Esophagus mucosa (tissue), 1 donor: ENCODE measurements at places on chromosomes 12 and 14. TPM values are rescaled to one million over a fixed set of nuclear protein-coding genes. Genes with fewer than 3 reads are reported as not detected.

Gene KRT75
- 0.84 TPM for total RNA-seq

Gene LHX5
- not detected for total RNA-seq

Gene RBP5
- 0.76 TPM for total RNA-seq

Gene ZNF26
- 4.7 TPM for total RNA-seq

Gene KRT85
- not detected for total RNA-seq

Gene KRT3
- 1.0 TPM for total RNA-seq

Gene CNTN1
- 9.8 TPM for total RNA-seq
